Activated T-helper 1 cell treated with anti-CD3 and anti-CD28 coated beads, Interleukin-2, amount 50 U/mL, for 16 hours (primary cell): ENCODE measurements at places on chromosomes 5 and 9.

- DNase-seq: no peak
Observed at GRCh38 chr5:158967541-158967940, 132.2 kb downstream of the EBF1 start.

GRCh38 chr5:127506616-127507015 is 10.8 kb upstream of the PRRC1 start:
- DNase-seq: no peak

- no peak for DNase-seq
Observed at GRCh38 chr9:98347642-98348041, 92.2 kb upstream of the TBC1D2 start.

DNA sequence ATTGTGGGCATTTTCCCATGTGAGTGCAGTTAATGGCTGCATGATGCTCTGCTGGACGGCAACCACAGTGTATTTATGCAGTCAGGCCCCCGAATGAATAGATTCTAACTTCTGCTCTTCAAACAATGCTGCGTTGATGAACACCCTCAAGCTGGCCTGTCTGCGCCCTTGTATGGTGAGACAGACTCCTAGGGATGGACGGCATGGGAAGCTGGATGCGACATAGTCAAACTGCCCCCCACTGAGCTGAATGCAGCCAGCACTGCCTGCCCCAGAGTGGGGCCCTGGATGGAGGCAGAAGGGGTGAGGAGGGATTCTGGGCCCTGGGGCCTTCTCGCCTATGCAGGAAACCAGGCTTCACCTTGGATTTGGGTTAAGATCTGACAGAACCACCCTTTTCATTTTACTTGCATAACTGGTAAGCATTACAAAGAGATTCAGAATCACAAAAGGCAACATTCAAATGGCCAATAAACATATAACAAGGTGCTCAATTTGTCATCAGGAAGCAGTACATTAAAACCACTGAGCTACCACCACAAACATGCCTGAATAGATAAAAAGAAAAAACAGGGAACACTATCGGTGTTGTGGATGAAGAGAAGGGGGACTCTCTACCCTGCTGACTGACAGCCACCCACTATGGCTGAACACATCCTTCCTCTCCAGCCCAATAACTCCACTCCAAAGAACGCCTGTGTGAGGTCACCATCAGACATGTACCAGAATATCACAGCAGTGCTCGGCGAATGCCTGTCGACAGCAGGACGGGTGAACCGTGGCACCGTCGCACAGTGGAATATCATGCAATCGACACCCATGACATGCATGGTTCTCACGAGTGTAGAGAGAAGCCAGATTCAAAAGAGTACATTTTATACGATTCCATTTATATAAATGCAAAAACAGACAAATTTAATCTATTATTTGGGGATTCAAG is 79.1 kb downstream of the RAPGEF1 start:
- no peak for DNase-seq

- DNase-seq: no peak
Observed at GRCh38 chr5:159324986-159325385, 5.3 kb downstream of the IL12B start.

DNA sequence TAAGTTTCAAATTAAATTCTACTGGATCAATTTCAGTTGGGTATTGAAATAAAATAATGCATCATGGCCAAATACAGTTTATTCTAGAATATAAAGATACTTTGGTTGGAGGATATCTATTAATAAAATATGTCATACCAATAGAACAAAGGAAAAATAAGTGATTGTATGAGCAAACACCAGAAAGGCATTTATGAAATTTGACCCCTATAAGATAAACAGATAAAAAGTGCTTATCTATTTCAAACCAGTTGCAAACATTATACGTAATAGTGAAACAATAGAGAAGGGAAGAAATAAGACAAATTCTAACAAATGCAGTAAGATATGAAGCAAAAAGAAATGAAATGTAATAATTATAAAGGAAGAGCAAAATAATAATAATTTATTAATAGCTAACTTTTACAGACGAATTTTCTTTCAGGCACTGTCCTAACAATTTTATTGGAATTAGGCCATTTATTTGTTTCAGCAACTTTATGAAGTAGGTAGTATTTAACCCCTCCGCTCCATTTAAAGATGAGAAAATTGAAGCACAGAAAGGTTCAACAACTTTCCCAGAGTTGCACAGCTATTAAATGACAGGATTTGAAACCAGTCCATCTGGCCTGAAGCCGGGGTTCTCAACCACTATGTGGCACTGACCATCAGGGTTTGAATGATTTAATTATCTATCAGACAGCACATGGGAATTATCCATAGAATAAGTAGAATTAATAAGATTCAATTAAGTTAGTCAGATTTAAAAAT is 20.8 kb downstream of the ANKRD55 start:
- DNase-seq: no peak
